ENCODE measurements at places on chromosomes 12 and 14.

DNA sequence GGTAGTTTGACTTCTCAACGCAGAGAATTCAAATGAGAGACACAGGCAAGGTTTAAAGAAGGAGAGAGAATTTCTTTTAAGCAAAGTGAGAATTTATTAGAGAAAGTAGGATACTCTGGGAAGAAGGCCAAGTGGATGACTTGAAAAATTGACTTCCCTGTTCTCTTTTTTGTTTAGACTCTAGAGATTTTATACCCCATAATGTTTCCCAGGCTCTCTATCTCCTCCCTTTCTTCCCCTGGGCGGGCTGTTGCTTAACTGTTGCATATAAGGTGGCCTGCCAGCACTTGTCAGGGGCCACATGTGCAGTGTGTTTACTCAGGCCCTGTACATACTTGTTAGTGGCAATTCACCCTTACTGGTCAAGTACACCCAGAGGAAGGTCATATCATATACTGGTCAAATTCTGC lies 403.7 kb downstream of the SLC6A15 start:
- no peak for DNase-seq

GRCh38 chr14:100741966-100742365 lies 15.3 kb downstream of the DLK1 start:
- DNase-seq: no peak

DNA sequence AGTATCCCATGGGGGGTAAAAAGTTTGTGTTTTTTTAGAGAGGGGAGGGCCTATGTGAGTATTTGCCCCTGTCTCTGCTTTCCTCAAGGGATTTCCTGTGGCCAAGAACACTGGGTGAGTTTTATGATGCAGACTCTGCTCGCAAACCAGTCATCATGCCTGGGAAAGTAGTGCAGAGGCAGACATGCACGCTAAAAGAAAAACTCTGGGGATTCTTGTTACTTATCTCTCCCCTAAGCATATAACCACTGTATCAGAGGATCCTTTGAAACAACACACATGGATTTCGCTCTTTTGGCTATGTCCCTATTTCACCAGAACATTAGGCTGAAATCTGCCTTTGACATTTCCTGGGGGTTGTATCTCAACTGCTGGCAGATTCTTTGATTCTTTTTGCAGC lies 1845.8 kb upstream of the SEL1L start:
- no peak for DNase-seq

DNA sequence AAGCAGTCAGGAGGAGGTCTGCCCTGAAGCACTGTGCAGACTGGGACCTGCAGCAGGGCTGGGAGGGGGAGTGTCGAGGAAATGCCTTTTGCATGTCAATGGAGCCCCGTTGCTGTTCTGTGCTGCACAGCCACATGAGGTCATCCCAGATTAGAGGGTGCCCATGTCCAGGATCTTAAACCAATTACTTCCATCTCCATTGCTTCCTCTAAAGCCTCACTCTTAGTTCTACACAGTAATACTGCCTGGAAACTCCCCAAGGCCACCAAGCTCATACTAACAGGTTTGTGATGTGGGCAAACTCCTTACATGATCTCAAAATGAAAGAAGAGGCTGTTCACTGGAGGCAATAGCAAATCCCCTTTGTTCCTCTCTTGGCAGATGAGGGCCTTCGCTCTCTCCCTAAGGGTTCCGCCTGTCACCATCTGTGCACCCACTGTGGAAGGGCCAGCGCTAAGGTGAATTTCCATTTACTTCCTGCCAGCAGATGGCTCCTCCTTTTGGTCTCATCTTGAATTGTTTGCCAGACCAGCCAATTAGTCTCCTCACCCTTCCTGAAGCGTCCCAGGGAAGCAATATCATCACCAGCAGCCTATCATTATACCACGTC lies 35.4 kb upstream of the LTA4H start:
- no peak for DNase-seq

GRCh38 chr14:52844262-52845060 lies 53.1 kb upstream of the GNPNAT1 start:
- DNase-seq: no peak

GRCh38 chr12:98533723-98534251 lies 18.4 kb downstream of the TMPO start:
- DNase-seq: no peak

- no peak for DNase-seq
These were observed 45.6 kb downstream of the SCAF11 start for GRCh38 chr12:45944771-45945170.

DNA sequence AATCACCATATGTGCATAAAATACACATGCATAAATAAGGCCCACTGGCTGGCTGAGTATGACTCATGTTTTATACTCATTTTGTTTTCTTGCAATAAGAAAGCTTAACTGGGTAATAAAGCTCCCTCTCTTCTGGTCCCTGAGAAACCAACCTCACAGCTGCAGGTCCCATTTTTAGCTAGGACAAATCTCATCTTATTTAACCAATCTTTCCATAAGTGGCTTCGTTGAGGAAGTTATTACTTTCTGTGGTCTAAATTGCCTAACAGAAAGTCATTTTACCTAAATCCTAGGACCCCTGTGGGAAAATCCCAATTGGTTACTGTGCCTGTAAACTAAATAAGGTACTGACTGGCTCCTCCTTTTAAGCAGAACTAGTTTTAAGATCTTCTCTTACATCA lies 232.8 kb upstream of the FBXO33 start:
- no peak for DNase-seq

GRCh38 chr12:39972119-39972518 lies 133.8 kb downstream of the SLC2A13 start:
- no peak for DNase-seq

DNA sequence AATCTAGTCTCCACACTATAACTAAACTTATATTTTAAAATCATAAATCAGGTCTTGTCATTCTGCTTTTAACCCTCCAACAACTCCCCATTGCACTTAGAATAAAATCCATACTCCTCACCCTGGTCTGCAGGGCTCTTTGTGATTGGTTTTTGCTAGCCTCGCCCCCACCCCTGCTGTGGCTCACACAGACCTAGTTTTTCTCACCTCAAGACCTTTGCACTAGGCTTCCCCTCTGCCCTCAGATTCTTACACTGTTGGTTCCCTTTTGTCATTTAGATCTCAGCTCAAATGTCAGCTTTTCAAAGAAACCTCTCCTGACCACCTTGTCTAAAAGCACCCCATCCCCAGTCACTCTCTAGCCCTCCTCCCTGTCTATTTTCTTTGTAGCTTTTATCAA lies 10.7 kb upstream of the LHX5 start:
- no peak for DNase-seq

DNA sequence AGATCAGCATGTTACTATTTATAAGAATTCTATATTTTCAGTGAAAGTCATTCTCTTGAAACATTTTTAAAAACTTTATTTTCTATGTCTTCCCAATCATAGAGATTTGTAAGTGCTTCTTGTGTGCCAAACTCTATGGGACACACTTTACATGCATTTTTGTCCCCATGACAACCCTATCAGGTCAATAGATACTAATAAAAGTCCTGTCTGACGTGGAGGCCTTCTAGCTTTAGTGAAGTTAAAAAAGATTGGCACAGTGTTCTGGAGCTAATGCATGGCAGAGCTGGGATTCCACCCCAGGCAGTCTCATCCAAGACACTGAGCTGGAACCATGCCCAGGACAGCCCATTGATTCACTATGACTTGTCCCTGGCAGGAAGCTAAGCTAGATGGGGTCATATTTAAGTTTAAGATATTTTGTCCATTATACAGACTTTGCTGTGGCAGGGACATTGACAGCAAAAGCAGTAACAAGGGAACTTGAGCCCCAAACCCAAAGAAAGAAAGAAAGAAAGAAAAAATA lies 28.1 kb downstream of the TTC6 start:
- DNase-seq: no peak

- DNase-seq: no peak
These were observed 113.7 kb upstream of the KITLG start for GRCh38 chr12:88693837-88694445.

- DNase-seq: no peak
These were observed 106.8 kb downstream of the ZFC3H1 start for GRCh38 chr12:71556875-71557274.

Data from esophagus squamous epithelium (tissue), 5 donors.